GM04503 (cell line): ENCODE measurements at places on chromosomes 1 and 21.

DNA sequence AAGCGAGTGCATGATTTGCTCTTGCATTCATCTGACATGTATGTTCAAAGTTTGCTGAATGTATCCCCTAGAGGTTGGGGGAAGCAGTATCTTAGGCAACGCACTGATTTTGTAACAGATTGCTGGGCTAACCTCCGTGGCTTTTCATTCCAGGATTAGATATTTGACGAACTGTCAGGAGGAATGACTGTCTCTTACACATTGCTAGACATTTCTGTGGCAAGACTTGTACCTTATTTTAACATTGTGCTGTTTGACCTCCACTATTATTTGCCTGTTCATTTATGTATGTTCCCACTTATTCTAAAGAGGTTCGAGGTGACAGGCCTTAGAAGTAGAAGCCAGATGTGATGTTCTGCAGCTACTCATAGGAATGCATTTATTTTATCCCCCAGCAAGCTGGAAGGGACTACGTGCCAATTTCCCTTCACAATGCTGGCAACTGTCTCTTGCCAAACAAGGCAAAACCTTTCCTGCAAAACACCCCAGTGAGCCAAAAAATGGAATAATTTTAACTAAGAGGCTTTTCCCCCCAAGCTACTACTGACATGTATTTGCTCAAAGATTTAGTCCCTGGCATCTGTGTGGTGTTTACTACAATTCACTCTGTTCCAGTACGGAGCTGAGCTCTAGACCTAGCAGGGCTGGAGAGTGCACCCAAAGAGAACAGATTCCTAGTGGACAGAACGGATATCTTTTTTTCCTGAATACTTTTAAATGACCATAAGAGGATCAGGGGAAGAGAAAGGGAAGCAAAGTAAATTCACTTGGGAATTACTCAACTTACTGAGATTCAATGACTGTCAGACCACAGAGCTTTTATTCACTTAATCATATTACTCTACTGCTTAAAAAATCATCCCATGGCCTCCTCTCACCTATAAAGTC lies 646.2 kb downstream of the SMYD3 start:
- DNase-seq: peak; percentile 39

- no peak for DNase-seq
Observed at GRCh38 chr1:162357681-162358266, 18.9 kb downstream of the SPATA46 start.

GRCh38 chr1:30659702-30660101 lies 63.7 kb downstream of the MATN1 start:
- DNase-seq: no peak

GRCh38 chr1:205229399-205229871 lies 1.7 kb downstream of the TMCC2 start:
- no peak for DNase-seq

DNA sequence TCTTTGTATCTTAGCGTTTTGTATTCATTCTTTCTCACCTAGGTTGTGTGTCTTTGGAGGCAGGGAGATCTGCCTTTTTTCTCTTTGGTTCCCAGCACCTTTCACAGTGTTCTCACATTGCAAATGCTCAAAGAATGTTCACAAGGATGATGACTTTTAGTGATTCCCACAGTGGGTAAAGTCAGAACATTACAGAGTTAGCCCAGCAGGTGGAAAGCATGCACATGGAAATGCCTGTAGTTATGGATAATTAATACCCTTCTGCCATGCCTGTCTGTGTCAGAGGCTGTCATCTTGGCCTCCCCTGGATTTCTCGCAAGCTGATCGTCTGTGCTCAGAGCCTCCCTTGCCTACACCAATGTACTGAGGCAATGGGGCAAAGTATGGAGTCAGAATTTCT lies 458.9 kb downstream of the LMO4 start:
- DNase-seq: no peak

GRCh38 chr1:167473761-167474160 lies 44.6 kb downstream of the CD247 start:
- no peak for DNase-seq

DNA sequence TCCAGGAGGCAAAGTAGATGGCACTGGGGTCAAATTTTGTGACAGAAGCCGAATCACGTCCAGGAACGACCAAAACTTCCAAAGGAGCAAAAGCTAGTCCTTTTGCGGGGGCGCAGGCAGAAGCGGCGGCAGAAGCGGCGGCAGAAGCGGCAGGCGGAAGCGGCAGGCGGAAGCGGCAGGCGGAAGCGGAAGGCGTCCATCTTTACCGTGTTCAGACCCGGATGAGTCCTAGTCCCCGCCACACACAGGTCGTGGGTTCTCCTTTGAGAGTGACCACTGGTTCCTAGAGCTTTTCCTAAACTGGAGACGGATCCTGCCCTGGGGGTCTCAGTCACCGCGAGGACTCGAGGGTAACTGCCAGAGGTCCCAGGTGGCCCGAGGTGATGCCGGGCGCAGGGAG lies 53.6 kb downstream of the POFUT2 start:
- DNase-seq: no peak

DNA sequence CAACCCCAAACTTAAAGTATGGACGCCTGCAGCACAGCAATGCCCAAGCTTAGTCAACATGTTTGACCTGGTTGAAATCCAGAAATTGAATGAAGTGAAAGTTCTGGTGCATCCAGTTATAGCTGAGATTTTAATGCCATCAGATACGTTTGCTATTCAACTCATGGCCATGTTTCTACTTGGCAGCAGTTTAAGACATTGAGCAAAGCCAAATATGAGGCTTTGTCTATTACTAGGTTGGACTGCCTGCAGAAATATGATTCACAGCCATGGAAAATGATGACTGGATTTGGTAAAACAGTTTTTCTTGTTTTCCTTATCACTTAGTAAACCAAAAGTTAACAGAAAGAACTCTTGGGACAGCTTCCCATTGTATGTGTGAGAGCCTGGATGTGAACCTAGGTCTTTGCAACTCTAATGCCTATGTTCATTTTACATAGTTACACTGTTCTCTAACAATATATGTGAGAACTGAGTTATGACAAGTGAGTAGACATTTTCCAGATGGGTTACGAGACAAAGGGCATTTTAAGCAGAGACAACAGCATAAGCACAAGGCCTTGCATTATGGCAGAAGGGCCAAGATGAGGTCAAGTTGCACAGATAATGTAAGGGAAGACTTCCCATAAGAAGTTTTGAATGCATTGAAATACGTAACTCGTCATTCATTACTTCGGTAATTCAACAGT lies 32.4 kb upstream of the MYSM1 start:
- DNase-seq: no peak

DNA sequence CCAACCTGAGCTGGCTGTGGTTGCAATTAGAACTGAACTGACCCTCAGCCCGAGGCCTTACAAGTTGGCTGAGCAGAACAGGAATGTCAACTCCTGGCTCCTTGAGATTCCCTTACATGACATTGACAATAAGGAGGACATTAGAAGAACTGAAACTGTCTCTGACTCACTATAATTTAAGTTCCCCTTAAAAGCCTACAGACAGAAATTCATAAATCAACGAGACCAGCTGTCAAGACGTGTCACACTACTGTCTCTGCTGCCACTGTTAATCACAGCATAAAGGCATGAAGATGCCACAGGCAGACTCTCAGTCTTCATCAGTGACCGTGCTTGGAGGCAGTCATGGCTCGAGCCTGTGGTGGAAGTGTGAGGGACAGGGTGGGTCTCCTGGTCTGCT lies 168.8 kb downstream of the GABPA start:
- DNase-seq: no peak

DNA sequence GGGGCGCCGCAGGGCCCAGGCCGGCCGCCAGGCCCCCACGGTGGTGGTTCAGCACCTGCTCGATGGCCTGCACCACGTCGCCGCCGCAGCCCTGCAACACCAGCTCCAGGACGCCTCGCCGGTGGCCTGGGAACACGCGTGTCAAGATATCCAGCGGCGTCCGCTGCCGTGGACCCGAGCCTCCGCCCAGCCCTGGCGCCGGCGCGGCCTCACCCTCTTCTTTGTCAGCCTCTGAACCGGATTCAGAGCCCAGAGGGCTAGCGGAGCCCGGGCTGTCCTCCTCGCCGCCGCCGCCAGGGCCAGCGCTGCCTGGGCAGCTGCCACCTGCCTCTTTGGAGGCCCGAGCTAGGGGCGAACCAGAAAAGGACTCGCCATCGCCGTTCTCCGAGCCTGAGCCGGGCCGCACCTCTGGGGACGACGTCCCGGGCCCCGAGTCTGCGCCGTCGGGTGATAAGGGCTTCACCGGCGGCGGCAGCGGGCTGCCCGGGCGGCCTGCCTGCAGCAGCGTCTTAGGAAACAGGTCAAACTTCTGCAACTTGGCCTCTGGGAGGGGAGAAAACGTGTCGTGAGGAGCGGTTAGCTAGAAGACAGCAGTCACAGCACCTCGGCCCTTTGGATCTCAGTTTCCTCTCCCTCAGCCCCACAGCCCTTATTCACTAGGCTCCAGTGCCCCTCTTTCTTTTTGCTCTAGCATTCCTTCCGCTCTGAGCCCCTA lies 3.9 kb downstream of the DMRTA2 start:
- DNase-seq: no peak

- no peak for DNase-seq
Observed at GRCh38 chr1:29416267-29417146, 180.2 kb downstream of the PTPRU start.

GRCh38 chr1:172758259-172758658 lies 99.4 kb downstream of the FASLG start:
- DNase-seq: no peak

DNA sequence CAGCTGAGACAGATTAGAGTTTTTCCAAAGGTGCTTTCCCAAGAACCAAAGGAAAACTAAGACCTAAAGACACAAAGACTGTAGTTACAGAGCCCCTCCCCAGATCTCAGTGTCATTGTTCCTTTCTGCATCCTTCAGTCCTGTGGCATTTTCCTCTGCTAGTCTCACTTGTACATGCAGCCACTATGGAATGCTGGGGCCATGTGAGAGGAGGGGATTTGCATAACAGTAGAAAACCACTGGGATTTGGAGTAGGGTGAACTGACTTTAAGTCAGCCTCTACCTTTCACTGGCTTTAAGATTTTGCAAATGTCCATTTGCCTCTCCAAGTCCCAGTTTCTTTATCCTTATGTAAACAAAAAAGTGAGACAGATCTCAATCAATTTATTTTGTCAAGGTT lies 119.4 kb upstream of the F3 start:
- DNase-seq: no peak

DNA sequence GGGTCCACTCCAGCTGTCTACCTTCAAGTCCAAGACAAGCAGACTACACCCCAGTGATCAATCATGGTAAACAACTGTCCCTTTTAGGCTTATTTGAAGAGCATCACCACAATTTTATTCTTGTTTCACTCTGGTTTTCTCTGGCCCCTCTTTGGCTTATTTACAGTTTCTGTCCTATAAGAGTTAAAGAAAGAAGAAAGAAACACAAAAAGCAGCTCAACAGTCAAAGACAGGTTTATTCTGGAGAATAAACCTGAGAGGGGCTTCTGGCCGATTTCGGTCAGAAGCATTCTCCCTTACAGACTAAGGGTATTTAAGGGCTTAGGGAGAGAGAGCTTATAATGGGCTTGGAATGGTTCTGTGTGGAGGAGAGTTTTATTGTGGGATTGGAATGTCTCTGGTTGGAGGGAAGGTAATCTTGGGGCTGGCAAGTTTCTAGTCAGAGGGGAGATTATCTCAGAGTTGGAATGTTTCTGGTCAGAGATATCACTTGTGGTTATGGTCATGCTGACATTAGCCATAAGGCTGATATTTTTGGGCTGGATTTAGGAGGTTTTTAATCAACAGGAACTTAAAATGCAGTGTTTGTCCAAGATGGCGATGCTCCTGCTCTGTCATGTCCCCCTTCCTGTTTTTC lies 161.0 kb downstream of the URB2 start:
- no peak for DNase-seq

DNA sequence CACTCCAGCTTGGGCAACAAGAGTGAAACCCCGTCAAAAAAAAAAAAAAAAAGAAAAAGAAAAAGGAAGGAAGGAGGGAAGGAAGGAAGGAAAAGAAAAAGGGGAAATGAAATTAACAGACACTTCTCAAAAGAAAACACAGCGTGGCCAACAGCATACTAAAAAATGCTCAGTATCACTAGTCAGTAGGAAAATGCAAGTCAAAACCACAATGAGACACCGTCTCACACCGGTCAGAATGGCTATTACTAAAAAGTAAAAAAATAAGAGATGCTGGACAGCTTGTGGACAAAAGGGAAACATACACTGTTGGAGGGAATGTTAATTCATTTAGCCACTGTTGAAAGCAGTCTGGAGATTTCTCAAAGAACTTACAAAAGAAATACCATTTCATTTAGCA lies 369.5 kb upstream of the BRINP3 start:
- DNase-seq: no peak

GRCh38 chr1:54011316-54012007 lies 6.5 kb downstream of the LDLRAD1 start:
- DNase-seq: no peak

- no peak for DNase-seq
Observed at GRCh38 chr1:14659913-14660312, 61.4 kb downstream of the KAZN start.

GRCh38 chr1:183505454-183506089 lies 33.3 kb downstream of the SMG7 start:
- DNase-seq: no peak

GRCh38 chr1:179327196-179327595 lies 33.6 kb downstream of the SOAT1 start:
- DNase-seq: no peak

DNA sequence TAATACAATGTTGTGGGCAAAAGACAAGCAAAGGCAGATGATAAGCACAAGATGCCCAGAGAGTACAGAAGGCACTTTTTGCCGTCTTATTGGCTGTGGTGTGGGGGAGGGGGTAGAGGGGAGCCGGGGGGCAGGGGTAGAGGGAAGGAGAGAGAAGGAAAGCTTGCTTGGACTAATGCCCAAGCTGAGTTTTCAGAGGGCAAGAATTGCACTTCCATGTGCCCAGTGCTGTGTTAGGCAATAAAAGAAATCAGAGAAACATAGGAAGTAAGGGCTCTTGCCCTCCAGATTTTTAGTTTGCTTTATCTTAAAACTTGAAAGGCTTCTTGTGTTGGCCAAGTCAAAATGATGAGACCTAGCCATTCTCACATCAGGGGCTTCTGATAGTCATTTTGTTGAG lies 8.3 kb downstream of the S100A12 start:
- DNase-seq: no peak

GRCh38 chr1:205444931-205445645 lies 10.8 kb downstream of the BLACAT1 start:
- DNase-seq: no peak

- no peak for DNase-seq
Observed at GRCh38 chr1:172824209-172824608, 165.3 kb downstream of the FASLG start.

DNA sequence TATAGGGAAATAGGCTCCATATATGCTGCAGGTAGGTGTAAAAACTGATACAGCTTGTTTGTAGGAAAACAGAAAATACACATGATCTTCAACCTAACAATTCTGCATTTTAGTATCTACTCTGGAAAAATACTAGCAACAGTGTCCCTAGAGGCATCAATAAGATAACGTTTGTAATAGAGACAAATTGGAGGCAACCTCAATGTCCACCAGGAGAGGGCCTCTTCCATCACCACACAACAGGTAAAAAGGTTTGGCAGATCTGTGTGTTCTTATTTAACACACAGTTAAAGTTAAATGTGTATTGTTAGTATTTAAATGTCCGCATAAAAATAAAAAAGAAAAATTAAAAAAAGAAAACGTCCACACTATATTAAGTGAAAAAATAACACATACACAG lies 5.4 kb downstream of the EIF2D start:
- DNase-seq: no peak
